ENCODE measurements at places on chromosomes 1 and 21. TPM values are rescaled to one million over a fixed set of nuclear protein-coding genes. Genes with fewer than 3 reads are reported as not detected.

The F13B gene
- total RNA-seq = under 0.01 TPM

DNA sequence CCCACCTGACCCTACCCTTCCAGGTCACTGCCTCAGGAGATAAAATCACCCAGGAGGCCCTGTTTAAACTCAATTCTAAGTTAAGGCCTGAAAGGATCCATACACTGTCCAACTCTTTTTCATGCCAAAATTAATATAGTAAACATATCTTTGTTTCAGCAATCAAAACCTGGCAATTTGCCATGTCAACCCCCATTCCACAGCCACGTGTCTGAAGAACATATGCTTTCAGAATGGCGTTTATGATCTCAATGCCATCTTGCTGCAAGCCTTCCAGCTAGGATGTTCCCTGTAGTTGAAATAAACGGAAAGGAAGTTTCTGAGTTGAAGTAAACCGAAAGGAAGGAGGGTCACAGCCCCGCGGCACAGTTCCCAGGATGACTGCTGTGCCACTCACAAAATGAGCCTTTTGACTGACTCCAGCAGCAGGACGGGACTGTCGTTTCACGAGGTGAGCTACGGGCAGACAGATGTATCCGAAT, 472.0 kb downstream of the SMYD3 start:
- DNase-seq = peak; percentile 80

The OR10R2 gene
- total RNA-seq = not detected

The SYTL1 gene
- total RNA-seq = not detected

The FCER1G gene
- not detected for total RNA-seq

GRCh38 chr1:117060441-117061317, 553 bp downstream of the TTF2 start:
- DNase-seq = peak; percentile 24

The RSRP1 gene
- 154 TPM for total RNA-seq

DNA sequence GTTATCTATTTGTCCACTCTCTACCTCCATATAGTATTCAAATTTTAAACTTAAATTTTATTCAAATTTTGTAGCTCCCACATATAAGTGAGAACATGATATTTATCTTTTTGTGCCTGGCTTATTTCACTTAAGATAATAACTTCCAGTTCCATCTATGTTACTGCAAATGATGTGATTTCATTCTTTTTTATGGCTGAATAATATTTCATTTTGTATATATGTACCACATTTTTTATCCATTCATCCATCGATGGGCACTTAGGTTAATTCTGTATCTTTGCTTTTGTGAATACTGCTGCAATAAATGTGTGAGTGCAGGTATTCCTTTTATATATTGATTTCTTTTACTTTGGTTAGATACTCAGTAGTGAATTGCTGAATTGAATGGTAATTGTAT, 2.1 kb downstream of the DNAH14 start:
- DNase-seq = no peak

DNA sequence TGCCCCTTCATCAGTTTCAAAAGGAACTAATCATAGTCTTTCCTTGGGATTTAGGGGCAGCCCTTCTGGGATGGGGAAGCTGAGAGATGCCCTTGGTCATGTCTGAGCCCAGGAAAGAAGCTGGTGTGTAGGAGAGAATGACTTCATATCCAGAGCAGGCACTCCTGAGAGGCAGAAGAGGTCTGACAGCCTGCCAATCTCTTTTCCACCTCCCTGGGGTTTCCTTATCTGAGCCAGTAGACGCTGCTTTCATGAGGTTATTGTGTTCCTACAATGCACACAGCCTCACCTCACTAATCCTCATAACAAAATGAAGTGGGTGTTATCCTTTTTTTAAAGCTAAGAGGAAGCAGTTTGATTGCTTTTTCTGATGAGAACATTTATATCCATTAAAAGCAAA, 14.1 kb downstream of the ROR1 start:
- DNase-seq = no peak

DNA sequence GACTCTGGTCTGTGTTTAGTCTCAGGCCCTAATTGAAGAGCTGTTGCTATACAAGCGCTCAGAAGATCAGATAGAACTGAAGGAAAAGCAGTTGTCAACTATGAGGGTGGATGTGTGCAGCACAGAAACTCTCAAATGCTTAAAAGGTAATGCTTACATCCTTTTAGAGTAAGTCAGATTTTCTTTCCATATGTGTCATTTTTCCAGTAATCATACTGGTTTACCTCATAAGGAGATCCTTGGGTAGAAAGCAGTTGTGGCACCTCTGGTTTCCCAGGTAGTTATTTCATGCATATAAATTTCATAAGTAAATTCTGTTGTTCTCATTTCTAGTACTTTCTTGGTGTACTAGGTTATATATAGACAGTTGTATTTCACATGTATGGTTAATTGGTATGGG, 43.0 kb upstream of the TARS2 start:
- no peak for DNase-seq

GRCh38 chr21:34554227-34554626, 42.2 kb upstream of the KCNE1 start:
- DNase-seq = no peak

DNA sequence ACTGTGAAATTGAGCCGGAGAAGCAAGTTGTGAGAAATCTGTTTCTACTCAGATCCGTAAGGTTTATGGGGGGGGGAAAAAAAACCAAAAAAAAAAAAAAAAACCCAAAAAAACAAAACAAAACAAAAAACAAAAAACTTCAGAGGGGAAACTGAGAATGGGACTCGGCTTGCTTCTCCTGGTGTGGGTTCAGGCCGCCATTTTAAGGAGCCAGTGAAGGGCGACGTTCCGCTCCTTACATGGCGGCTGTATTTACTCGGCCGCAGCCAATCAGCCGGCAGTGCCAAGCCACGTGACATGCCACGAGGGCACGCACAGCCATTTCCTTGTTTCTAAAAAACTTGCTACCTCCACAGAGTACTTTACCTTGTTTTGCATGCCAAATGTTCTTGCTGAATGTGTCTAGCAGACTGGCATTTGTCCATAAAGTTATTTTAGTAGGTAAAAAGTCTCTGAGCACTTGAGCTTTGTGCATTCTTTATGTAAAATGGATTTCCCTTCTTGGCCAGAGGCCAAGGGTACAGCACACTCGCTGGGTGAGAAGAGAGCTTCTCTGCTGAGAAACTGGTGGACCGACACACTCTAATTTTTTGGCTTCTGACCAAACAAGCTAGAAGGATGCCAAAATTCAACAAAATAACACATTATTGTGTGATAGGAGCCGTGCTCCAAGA, 101.8 kb downstream of the NFIA start:
- DNase-seq = peak; percentile 94

GRCh38 chr21:44434936-44435635, 20.2 kb upstream of the LRRC3 start:
- DNase-seq = no peak

- DNase-seq = no peak
Measured at GRCh38 chr21:39161064-39161463, 22.2 kb downstream of the PSMG1 start.

The SAMD11 gene
- not detected for total RNA-seq

DNA sequence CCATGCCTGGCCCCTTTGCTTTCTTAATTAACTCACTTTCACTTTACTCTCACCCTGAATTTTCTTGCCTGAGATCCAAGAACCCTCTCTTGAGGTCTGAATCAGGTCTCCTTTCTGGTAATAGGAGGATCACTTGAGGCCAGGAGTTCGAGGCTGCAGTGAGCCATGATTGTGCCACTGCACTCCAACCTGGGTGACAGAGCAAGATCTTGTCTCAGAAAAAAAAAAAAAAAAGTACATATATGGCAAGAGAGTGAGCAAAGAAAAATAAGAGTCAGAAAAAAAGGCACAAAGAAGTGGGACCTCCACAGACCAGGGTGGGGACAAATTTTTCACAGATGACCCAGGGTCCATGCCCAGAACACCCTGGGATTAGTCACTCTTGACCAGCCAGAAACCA, 34.1 kb upstream of the RD3 start:
- no peak for DNase-seq

DNA sequence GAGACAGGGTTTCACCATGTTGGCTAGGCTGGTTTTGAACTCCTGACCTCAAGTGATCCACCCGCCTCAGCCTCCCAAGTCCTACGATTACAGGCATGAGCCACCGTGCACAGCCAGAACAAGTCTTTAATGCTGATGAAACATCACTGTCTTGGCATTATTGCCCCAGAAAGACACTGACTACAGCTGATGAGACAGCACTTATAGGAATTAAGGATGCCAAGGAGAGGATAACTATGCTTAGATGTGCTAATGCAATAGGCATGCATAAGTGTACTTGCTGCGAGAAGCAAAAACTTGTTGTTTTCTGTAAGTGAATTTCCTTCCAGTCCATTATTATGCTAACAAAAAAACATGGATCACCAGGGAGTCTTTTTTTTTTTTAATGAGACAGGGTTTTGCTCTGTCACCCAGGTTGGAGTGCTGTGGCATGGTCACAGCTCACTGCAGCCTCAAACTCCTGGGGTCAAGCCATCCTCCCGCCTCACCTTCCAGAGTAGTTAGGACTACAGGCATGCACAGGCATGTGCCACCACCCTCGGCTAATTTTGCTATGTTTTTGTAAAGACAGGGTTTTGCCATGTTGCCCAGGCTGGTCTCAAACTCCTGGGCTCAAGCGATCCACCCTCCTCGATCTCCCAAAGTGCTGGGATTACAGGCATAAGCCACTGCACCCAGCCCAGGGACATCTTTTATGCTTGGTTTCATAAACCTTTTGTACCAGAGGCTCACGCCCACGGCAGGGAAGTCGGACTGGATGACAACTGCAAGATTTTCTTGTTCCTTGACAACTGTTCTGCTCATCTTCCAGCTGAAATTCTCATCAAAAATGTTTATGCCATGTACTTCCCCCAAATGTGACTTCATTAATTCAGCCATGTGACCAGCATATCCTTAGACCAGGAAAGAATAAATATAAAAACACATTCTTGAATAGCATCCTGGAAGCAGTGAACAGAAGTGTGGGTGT, 23.1 kb downstream of the RHEX start:
- DNase-seq = no peak

DNA sequence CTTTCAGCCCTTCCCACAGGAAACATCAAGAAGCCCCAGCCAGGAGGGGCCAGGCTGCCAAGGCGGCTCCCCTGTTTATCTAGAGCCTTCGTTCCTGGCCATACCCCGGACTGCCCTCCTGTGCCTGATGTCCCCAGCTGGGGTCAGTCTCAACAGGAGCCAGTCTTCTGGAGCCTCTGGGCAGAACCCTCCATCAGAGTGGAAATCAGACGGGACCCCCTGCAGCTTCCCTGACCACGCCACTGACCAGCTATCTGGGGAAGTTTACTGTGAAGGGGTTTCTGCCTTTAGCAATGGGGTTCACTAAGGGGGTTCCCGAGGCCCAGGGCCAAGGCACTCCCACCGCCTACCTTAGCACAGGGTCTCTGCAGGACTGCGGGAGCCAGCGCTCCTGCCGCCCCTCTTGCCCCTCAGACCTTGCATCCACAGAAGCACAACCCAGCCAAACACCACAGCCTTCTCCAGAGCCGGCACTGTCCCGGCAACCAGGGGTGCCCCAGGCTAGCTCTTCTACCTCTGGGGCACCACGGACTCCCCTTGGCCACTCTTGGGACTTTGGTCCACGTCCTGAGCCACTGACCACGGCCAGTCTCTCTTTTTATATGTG, 3.5 kb upstream of the MTFR1L start:
- DNase-seq = no peak

DNA sequence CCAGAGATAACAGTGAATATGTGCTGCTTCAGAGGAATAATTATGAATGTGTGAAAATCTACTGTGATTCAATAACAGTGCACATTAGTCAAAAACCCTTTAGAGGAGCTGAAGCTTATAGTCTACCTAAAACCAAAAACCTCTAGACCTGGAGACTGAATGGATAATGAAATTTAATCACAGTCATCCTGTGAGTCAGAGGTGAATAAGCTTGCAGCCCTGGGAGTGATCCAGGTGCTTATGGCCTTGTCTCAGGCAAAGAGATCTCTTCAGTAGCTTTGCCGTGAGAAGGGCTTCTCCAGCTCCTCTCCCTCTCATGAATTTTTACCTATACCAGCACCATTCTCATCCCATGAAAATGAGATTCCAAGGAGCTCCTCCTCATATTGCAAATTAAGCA, 81.3 kb upstream of the RGS4 start:
- DNase-seq = no peak

The S100A3 gene
- 2.8 TPM for total RNA-seq

DNA sequence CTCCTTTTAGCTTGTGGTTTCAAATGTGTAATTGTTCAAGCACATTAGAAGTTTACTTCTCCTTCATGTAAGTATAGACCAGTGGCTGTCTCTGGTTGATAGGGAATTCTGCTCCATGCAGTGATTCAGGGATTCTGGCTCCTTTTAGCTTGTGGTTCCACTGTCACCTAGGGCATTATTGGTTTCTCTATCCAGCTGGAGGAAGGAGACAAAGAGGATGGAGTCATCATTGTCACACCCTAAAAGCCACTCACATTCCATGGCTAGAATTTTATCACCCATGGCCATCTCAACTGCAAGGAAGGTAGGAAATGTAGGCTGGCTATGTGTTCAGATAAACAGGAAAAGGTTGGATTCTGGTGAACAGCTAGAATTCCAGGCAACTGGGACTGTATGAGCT, 131.2 kb downstream of the URB2 start:
- DNase-seq = no peak

The TMEM240 gene
- total RNA-seq = 1.1 TPM

DNA sequence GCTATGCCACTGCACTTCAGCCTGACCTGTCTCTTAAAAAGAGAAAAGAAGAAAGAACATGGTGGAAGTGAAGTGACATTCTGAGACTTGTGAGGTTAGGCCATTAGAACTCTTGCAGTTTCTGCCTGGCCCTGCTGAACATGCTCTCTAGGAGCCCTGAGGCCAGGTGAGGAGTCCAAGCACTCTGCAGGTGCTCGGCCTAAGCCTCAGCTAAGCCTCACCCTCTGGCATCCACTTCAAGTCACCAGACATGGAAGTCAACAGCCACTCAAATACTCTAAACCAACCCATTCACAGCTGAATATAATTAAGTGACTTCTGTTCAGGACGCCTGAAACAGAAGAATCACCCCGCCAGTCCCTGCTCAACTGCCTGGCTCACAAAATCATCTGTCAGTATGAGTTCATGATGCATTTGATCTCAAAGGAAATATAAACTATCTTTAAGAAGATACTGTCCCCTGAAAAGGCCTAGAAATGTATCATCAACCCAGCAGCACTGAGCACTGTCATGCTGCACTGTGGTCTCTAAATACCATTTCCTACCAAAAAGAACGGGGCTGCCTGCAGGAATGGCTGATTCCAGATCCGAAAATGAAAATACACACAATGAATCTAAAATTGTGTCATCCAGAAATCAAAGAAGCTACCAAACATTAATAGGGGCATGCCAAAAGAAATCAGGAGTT, 118.8 kb downstream of the PSMG1 start:
- no peak for DNase-seq

All from lung microvascular endothelial cell (primary cell).